ENCODE measurements at places on chromosomes 12 and 14. TPM values are rescaled to one million over a fixed set of nuclear protein-coding genes. Genes with fewer than 3 reads are reported as not detected.

Gene ATL1
- 8.4 TPM for polyA plus RNA-seq

DNA sequence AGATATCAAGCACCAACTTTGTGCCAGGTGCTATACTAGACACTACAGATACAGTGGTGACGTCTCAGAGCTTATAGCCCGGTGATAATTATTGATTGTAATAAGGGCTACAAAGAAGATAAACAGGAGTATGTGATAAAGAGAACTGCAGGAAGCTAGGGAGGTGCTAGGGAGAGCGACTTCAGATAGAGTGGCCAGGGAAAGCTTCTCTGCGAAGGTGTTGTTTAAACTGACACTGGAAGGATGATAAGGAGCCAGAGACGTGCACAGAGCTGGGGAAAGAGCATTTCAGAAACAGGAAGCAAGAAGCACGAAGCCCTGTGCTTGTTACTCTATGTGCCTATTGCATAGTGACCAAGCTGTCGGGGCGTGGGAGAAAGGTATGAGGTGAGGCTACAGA is 48.1 kb upstream of the OTX2 start:
- DNase-seq = no peak

DNA sequence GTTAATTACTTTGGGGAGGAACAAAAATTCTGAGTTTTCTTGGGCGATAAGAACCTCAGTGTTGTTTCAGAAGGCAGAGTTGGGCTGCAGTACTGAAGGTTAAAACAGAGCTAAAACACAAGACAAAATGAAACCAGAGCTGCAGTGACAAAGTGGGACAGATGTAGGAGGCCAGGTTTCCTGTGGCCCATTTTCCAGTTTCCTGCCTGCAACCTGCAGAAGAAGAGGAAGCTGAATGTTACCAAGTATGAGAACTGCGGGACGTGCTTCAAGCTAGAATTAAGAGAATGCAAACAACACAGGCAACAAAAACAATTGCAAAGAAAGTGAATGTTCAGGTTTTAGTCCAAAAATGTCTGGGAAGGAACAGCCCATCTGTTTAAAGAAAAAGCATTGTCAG is 17.8 kb downstream of the ELK3 start:
- DNase-seq = no peak

DNA sequence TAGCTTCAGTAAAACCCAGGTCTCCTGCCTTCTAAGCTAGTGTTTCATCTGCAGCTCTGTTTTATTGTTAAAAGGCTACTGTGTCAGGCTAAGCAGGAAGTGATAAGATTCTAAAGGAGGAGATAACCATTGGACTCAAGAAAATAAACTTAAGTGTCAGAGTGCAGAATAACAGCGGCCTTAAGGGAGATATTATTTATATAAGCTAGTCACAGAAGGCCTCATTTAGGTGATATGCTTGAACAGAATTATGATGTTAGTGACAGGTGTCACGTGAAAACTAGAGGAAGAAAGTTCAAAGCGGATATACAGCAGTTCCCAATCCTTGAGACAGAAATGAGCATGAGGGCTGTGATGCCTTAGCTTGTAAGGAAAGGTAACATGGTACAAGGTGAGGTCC is 373.4 kb downstream of the FOXG1 start:
- DNase-seq = no peak

Gene KRT80
- 0.80 TPM for polyA plus RNA-seq

DNA sequence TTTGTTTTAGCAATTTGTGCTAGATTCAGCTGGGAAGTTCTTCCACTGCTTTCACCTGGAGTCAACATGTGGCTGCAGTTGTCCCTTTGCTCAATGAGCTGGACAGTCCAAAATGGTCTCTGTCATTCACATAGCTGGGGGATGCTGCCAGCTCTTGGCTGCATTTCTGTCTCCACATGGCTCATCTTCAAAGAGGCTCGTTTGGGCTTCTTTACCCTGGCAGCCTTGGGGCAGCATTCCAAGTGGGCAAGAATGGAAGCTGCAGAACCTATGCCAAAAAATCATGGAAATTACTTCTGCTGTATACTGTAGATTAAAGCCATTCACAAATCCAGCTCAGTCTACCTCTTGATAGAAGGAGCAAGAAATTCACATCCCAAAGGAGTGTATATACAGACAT is 199.1 kb downstream of the SLC5A8 start:
- no peak for DNase-seq

Gene NCOR2
- 74.0 TPM for polyA plus RNA-seq

DNA sequence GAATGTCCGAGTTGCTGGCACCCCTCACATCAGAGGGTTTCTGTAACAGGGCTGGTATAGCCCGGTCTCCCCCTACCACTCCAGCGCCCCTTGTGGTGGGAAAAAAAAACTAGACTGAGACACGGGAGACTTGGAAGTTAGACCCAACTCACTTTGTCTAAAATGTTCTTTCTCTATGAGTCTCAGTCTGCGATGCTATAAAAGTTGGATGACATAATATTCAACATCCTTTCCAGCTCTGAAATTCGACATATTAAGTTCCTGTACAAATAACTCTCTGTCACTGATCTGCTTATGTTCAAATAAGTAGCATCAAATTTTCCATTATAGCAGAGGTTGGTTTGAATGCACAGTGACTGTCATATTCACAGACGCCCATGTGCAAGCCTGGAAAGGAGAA is 25.7 kb upstream of the TC2N start:
- no peak for DNase-seq

DNA sequence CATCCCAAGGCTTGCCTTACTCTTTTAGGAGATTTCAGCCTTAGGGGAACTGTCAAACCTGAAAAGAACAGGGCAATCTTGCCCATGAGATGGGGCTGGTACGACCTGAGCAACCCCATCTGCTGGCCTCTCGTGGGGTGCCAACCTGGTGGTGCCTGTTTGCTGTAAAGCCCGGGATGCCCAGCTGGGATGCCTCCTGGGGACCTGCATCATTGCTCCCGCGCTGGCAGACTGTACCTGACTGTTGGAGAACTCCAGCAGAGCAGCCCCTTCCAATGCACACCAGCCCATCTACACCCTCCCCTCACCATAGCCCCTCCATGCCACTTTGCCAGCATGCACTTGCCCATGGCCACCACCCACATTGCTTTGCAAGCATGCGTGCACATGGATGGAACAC is 335.7 kb downstream of the RPS29 start:
- DNase-seq = no peak

Measured in left kidney (tissue), 8 donors.